ENCODE measurements at places on chromosomes 3 and 15. TPM values are rescaled to one million over a fixed set of nuclear protein-coding genes. Genes with fewer than 3 reads are reported as not detected.

IGSF11 gene
- total RNA-seq: not detected

CRBN gene
- total RNA-seq: 40.2 TPM

DNA sequence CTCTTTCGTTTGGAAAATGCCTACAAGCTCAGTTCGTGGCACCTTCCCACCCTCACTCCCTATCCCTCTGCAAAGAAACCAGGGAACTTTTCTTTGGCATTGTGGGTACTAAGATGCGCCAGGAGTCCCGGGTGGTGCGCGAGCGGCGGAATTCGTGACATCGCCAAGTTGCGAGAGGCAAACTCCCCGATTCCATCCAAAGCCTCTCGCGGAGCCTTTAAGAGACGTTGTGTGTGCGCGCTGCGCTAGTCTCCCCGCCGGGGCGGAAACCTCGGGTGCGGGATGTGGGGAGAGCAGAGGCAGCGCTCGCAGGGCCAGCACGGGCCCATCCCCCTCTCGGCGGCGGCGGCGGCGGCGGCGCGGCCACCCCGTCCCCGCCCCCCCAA lies 443 bp upstream of the NR2F2 start:
- peak; percentile 88 for DNase-seq

ZNF660 gene
- total RNA-seq: 2.9 TPM

DNA sequence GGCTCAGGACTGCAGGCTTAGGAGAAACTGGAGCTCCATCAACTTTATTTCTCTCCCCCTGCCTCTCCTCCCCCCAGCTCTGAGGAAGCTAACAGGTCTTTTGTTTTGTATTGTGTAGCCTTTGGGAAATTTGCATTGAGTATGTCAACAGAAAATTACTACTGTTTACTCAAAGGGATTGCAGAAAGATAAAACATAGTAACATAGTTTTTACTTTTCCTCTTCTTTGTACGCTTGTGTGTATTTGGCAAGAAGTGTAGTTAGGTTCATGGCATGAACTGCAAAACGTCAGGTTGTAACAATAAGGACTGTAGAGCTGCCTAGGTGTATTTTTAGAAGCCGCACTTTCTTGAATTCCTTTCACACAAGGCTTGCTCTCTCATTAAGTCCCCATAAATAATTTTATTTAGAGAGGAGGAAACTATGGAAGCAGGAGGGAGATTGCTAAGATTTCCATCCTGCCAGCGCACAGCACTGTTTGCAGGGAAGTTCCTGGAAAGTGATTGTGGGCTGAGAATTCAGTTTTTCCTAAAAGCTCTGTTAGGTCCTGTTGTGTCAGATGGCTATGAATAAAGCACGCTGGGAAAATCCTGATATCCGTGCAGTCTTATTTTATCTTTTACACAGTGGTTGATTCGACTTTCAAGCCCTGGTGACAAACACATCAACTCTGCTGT lies 21.1 kb upstream of the SATB1 start:
- no peak for DNase-seq

DNA sequence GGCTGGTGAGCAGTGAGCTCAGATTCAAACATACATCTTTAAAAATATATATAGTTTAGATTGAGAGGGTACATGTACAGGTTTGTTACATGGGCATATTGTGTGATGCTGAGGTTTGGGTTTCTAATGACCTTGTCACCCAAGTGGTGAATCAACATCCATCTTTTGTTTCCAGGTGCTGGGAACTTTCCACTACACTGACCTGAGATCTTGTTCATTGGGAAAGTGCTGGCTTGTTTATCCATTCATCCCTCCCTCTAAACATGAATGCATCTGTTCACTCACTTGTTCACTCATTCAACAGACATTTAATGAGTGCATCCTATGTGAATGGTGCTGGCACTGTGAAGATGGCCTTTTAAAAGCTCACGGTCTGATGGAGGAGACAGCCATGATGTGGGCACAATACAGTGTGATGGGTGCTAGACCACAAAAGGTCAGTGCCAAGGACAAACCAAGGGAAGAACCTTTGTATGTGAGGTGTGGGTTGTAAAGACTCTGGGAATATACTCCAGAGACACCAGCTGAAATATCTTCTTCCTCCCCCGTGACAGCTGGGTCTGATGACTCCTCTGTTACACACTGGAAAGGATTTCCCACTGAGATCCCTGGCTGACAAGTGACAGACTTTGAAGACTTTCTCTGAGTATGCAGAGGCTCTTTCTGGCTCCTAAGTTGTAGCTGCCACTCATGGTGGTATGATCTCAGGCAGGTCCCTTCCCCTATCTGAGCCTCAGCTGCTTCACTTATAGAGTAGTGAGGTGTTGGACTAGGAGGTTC lies 16.2 kb upstream of the ITGA11 start:
- no peak for DNase-seq

DNA sequence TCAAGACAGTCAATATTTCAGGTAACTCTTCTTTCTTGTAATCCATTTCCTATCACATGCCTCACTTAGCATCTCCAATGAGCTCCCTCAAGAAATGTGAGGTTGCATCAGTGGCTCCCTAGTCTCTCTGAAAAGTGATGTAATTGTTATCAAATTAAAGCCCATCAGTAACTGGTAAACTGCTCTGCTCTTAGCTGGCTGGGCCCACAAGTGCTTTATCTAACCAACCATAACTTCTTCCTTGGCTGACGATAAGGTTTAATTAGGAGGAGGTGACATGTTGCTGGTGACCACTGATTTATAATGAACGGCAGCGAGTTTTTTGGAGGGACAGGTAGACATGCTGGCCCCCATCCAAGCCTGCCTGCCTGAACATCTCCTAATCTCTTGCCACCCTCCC lies 79.6 kb downstream of the RTP4 start:
- no peak for DNase-seq

GOLGA8G gene
- total RNA-seq: not detected

GRCh38 chr3:73552700-73553099 lies 72.0 kb downstream of the PDZRN3 start:
- peak; percentile 59 for DNase-seq

All from fibroblast of villous mesenchyme (primary cell).